ENCODE measurements at places on chromosomes 11 and 22.

DNA sequence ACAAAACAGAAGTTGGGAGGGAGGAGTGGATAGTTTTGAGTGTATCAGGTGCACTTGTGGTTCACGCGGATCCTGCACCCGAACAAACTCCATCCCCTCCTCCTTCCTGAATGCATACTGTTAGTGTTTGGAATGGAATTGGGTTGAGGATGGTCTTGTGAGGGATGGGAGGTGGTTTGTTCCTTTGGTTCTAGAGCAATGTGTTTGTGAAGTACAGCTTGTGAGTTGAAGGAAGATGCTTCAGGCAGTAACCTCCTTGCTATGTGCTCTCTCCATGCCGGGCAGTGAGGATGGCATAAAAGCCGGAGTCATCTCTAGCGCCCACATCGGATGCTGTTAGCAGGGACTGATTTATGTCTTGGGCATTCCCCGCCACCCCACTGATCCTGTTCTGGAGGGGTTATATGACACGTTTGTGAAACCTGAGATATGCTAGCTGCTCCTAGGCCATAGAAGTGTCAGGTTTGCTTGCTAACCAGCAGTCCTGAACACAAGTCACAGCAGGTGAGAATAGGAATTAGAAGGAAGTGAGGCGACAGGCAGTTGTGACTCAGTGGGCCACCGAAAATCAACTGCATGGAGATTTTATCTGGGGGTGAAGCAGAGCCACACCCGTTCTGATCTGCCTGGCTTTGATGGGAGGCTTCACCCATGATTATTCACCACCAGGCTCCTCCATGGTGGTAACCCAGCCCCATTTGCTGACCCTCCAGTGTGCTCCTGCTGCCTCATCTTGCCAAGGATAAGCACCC, 2.2 kb downstream of the BCR start:
- no peak for DNase-seq

DNA sequence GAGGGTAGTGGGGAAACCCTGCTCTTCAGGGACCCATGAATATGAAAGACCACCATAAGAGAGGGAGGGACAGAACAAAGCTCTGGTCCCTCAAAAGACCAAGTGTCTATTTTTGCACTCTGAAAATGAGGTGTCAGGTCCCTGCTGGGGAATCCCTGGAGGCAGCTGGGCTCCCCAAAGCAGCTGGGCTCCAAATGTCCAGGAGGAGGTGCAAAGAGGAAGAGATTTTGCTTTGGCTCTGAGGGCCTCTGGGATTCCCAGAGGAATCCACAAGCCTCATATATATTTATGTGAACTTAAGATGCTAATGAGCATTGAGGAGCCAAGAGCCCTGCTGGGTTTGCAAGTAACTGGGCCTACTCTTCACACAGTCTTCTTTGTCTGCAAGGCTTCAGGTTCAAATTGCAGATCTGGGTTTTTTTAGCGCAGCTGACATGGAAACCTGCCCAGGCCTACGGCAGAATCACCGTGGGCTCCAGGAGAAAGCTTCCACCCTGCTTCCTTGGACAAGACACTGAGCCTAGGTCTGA, 26.0 kb downstream of the CLMP start:
- DNase-seq = no peak

- no peak for DNase-seq
Measured at GRCh38 chr11:70844387-70844786, 408.0 kb downstream of the SHANK2 start.

GRCh38 chr22:42417645-42418305, 14.4 kb downstream of the NFAM1 start:
- DNase-seq = no peak

- no peak for DNase-seq
Measured at GRCh38 chr11:34037016-34037415, 14.5 kb upstream of the CAPRIN1 start.

DNA sequence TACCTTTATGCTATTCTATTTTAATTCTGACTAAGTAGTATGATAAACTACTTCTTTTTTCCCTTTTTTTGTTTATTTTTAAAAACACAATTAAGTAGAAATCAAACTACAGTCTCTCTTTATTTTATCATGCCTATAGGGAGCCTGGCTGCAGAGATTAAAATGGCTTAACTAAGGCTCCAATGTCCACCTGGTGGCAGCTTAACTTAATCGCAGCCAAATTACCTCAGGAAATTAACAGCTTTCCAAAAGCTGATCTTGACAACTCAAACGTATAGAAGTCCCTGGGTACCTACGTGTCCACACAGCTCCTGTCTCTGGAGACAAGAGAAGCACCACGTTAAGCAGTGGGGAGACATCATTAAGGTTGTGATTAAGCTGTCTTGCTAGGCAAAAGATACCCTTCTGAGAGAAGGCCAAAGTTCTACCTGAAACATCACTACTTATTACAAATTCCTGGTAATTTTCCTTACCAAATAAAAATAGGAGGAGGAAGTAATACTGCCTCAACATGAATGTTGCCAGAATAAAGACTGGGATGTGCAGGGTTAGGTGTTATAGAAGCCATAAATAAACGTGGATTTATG, 63.2 kb upstream of the SNX19 start:
- DNase-seq = peak; percentile 22

- no peak for DNase-seq
Measured at GRCh38 chr22:46001046-46001425, 24.1 kb upstream of the WNT7B start.

- DNase-seq = no peak
Measured at GRCh38 chr11:61587951-61588727, 7.3 kb upstream of the SYT7 start.

GRCh38 chr22:28903729-28904128, 20.4 kb downstream of the ZNRF3 start:
- DNase-seq = no peak
